ENCODE measurements at places on chromosomes 2 and 18.

DNA sequence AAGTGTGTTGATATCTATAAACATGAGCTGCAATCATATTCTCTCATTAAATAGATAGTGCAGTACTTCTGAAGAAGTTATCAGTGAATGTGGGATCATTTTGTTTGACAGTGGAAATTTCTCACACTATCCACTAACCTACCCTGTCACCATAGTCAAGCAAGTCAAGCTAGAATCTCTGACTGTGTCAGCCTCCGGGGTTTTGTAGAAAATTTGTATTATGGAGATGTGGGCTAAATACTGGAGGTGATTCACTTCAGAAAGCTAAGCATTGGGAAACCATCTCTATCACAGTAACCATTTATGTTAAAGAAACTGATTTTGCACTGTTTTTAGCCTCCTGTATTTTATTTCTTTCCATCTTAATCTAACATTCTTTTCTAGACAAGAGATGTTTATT lies 126.6 kb upstream of the CREB1 start:
- no peak for DNase-seq

DNA sequence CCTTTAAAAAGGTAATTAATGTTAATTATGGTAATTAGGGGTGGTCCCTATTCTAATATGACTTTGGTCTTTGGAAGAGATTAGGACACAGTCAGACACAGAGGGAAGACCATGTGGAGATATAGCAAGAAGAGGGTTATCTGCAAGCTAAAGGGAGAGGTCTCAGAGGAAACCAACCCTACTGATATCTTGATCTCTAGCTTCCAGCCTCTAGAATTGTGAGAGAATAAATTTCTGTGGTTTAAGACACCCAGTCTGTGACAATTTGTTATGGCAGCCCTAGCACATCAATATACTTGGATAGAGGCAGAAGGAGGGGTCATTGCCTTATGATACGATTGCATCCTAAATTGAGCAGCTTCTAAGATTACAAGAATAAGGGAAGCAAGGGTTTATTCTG lies 21.3 kb upstream of the NT5C1B start:
- no peak for DNase-seq

- no peak for DNase-seq
Measured at GRCh38 chr2:180723712-180724111, 256.7 kb upstream of the UBE2E3 start.

GRCh38 chr2:7845332-7845731 lies 836.5 kb upstream of the ID2 start:
- peak; percentile 6 for DNase-seq

GRCh38 chr2:171491292-171491691 lies 31.0 kb upstream of the CYBRD1 start:
- DNase-seq = no peak

All from muscle of back (tissue), 13 donors.